RPMI7951 (cell line): ENCODE measurements at places on chromosomes 2 and 18. TPM values are rescaled to one million over a fixed set of nuclear protein-coding genes. Genes with fewer than 3 reads are reported as not detected.

DNA sequence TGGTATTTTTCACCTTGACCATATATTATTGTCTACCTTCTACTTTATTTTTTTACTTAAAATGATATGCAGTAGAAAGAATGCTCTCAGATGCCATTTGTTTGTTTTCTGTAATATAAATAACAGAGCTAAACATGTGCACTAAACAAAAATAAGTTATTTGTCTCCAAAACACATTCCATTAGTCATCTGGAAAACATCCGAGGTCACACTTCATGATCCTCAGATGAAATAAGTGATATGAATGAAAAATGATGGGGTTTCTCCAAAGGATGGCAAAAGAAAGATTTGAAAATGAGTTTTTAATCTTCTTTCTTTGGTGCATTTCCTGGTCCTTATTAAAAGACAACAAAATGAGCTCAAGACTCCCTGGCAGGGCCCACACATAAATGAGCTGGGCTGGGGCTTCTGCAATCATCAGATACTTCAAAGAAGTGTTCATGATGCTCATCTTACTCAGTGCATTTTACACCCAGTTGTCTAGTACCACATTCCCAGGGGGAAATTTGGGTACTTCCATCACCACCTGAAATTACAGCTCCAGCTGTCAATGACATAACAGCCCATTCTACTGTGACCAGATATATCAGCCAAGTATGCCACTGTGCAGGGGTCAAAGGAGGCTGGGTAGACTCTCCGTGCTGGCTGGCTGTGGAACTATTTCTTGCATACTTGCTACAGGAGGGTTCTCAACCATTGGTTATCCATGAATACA is 283.5 kb downstream of the PID1 start:
- DNase-seq, result peak; percentile 20

DNA sequence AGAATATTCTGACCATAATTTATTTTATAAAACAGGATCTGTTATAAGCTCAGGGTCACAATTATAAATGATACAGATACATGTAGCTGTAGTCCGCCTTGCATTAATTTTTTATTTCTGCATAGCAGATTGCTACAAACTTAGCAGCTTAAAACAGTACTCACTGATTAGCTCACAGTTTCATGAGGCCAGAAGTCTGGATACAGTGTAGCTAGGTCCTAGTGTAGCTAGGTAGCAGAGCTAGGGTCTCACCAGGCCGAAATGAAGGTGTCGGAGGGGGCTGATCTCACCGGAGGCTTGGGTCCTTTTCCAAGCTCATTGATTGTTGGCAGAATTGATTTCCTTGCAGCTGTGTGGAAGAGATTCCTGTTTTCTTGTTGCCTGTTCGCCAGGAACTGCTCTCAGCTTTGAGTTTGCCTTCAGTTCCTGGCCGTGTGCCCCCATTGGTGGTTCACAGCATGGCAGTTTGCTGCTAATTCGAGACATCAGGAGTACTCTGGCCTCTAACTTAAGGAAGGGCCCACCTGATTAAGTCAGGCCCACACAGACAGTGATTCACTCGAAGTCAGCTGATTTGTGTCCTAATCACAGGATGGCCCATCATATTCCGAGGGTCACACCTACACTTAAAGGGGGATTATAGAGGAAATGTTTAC is 18.4 kb downstream of the NAPG start:
- DNase-seq, result no peak

- DNase-seq, result no peak
Measured at GRCh38 chr2:164363646-164364045, 257.6 kb downstream of the GRB14 start.

DNA sequence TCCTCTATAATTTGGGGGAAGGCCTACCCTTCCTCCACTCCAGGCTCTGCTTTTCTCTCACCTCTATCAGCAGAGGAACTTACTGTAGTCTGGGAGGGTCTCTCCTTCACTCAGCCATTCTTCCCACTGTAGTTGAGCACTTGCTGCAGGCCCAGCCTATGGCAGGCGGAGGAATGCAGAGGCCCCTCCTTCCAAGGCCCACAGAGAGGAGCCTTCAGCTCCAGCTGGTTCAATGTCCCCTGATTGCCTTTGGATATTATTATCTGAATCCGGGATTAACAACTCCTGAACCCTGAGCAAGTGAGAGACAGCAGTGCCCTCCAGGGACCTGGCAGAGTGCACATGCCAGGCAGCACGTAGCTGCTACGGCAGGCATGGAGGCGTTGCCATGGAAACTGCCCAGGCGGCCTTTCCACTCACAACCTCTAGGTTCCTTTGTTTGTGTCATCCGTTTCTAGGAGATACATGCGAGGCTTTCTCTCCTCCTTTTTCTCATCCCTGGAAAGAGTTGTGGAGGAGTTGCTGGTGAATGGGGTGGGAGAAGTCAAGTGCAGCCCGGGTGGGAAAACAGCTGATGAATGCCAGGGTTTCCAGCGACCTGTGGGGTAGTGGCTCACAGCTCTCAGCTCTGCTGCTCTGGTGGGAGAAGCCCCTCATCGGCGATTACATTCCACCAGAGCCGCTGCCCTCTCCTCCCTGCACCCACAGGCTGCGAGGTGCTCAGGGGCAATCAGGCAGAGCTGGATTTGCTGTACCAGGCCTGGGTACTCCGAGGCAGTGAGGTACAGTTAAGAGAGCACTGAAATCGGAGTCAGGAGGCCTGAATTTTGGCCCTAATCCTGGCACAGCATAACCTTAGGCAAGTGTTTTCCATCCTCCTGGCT is 55.3 kb upstream of the HK2 start:
- peak; percentile 67 for DNase-seq

SERPINB8 gene
- total RNA-seq, result 35.2 and 41.0 TPM in 2 replicates

DNA sequence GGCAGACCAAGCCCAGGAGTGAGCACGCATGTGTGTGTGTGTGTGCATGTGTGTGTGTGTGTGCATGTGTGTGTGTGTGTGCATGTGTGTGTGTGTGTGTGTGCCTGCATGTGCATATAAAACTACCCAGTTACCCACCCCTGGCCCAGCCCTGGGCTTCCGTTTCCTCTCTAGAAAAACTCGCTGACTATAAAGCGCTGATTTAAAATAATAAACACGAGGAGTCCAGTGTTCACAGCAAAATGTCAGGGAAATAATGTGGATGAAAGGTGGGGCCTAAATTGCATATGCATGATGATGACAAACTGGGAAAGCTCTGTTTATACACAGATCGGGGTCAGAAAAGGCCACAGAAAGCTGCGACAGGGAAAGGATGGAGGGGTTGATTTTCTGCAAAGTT is 7.5 kb downstream of the ADCY3 start:
- no peak for DNase-seq

- DNase-seq, result no peak
Measured at GRCh38 chr2:173086518-173087213, 11.0 kb downstream of the MAP3K20 start.

DNA sequence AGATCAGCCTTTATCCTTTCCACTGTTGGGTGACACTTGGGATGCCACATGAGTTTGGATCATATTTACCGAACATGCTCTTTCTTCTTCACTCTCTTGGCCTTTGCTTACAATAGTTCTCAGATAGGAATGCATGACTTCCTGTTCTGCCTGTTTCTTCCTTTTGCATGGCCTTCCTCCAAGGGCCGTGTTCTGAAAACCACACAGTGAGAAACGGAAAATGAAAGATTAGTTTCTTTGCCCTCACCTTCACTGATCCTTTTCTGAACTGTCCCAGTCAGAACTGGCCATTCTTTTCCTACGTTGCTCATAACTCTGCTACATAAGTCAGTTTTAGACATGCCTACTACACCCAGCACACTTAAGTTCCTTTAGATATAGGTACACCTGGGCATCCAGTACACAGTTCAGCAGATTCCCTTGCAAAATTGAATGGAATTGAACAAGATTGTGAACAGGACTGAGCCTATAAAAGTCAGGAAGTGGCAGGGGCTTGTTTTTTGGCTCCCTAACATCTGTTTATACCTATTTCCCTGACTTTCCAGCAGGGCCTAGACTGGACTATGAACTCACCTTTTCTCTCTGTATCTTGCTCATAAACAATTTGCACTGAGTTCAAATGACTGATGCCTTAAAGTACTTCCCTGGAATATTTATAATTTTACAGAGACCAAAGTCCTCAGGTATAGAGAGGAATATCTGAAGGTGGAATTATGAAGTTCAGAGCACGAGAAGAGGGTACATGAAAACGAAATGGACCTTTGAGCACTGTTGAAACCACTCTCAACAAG is 186.4 kb upstream of the ST6GAL2 start:
- peak; percentile 49 for DNase-seq

DNA sequence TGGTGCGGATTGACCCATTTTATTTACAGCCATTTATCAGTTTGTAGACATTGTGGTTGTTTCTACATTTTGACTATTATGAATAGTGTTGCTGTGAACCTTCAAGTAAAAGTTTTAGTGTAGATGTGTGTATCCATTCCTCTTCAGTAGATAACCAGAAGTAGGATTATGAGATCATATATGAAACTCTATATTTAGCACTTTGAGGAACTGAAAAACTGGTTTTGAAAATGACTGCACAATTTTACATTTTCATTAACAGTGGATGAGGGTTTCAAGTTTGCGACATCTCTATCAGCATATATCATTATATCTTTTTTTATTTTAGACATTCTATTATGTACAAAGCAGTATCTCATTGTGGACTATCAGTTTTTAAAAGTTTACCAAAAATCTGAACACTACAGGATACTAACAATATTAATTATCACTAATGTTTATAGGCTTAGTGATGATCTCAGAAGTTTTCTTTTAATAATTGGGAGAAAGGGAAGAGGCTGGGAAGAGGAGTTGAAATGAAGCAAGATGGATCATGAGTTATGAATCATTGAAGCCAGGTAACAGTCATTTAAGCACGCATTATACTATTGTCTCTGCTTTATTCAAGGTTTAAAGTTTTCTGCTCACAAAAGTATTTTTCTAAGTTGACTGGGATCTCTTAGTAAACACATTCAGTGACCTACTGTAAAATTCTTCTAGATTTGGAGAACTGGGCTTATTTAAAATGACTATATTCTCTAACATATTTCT is 329.0 kb upstream of the LRATD1 start:
- no peak for DNase-seq

RETSAT gene
- total RNA-seq, result 47.3 and 47.9 TPM in 2 replicates

GRCh38 chr2:38690499-38691420 is 24.8 kb downstream of the GALM start:
- peak; percentile 92 for DNase-seq

DNA sequence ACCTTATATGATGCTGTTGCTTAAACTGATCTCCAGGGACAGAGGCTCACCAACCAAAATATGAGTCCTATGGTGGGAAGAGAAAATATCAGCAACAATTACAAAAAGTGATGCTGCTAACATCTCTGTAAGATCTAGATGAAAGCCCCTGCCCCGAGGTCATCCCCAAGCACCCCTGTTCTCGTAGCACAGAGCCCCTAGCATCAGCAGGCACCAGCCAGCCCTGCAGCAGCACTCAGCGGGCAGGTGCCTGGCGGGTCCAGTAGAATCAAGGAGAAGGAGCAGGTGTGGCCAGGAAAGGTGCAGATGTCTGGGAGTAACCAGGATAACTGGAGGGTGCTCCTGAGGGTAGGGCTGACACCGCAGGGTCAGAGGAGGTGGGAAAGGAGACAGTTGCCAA is 474.2 kb upstream of the MYT1L start:
- DNase-seq, result no peak

DNA sequence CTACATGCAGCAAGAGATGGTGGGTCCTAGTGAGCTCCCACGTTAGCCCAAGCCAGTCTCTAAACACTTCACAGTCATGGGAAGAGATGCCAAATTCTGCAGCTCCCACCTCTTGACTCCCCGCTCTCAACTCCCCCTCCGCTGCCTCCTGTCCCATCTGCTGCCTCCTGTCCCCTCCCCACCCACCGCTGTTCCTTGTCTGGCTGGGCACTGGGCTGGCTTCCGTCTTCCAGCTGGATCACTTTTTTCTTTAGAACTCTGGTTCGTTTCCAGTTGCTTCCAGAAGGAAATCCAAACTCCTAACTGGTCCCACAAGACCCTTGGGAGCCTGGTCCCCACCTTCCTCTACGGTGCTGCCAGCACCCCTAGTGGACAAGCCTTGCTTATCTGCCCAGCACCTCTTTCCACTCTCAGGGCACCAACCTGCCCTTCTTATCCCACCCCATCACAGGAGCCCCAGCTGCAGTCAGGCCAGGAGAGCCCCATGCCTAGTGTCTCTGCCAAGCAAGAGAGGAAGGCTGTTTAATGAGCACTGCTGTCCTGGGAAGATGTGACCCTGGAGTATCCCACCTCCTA is 12.1 kb upstream of the TWIST2 start:
- no peak for DNase-seq

TMEM163 gene
- total RNA-seq, result 10.3 and 10.7 TPM in 2 replicates

- DNase-seq, result no peak
Measured at GRCh38 chr2:96884299-96885094, 14.6 kb upstream of the SEMA4C start.
